Left cardiac atrium (tissue), 4 donors: ENCODE measurements at places on chromosomes 2 and 18.

DNA sequence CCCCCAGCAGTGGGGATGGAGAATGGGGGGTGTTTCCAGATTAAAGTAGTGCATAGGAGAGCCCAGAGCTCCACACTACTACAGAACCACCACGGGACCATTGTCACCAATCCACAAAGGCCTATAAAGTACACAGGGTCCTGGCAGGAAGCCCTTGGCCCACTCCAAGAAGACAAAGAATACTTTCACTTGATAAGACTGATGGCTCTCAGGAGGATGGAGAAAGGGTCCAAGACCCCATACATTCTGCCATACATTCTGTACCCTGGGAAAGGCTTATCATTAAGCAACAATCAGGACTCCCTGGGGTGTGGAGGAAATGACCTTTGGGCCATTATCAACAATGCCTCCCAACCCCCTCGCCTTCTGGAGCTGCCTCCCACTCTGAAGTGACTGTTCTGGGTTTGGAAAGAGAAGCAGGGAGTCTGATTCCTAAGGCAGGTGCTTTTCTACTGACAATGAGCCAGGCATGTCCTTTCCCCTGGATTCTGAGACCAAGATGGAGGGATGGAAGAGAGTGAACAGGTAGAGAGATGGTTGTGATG lies 85.4 kb downstream of the XDH start:
- DNase-seq = no peak

GRCh38 chr18:9120796-9121195 lies 15.8 kb upstream of the ANKRD12 start:
- no peak for DNase-seq

GRCh38 chr2:209086761-209087160 lies 337.1 kb upstream of the MAP2 start:
- DNase-seq = no peak

GRCh38 chr2:7004636-7005035 lies 87.4 kb downstream of the RNF144A start:
- no peak for DNase-seq

- DNase-seq = peak; percentile 91
These were observed 59.2 kb downstream of the IL1R2 start for GRCh38 chr2:102050854-102051391.

DNA sequence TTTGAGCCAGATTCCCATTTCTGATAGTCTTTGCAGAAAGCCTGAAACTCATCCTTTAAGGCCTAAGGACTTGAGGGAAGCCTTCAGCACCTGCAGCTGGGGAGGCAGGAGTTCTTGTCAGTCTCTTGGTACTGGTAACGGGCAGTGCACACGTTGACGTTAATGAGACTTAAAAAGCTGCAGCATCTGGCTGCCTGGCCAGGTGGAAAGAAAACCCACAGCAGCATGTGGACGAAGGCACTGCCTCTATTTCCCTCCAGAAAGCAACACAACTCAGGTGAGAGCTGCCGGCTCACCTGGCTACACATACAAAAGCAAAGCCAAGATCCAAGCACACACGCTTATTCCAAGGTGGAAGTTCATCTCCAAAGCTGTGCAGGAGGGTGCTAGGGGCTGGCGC lies 178.8 kb downstream of the ANAPC1 start:
- DNase-seq = no peak

DNA sequence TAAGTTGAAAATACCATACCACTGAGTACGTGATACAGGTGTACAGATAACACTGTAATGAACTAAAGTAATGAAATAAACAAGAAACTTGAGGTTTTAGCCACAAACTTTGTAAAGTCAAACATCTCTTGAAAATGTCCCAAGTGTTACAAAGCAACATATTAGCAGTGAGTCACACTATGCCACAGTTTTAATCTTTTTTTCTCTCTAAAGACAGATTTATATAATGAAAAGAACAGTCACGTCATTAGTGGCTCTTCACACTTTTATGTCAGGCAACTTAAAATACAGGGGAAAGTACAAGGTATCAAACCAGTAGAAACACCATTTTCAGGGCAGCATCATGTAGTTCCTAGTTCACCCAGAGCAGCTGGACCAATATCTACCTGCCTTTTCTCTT lies 42.1 kb downstream of the RAPH1 start:
- no peak for DNase-seq

DNA sequence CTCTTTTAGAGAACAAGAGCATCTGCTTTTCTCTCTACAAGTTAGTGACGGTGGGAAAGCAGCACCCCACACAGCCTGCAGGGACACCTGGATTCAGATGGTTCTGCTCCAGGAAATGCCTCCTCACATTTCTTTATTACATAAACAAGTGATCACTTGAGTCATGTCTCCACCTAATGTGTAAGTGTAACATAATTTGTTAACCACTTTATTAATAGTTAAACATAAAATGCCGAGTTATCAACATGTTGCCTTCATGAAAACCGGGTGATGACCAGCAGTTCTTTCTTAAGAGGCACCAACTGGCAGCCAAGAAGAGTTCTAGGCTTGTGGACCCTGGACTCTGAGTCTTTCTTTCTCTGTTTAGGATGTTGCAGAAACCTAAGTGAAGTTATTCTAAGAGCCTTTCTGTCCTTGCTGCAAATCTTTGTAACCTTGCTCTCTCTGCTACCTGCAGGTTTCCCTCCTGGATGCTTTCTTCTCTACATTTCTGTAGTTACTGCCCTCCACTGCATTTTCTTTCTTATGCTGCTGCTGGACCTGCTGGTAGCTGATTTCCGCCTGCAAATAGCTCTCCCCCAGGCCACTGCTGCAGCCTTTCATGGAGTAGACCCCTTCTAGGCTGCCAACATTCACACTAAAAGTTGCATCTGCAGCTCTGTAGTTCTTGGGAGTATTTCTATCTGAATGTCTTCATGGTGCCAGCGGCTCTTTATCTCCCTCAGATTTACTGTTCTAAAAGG lies 24.3 kb downstream of the UPP2 start:
- no peak for DNase-seq

GRCh38 chr2:27730261-27730662 lies 41.3 kb upstream of the MRPL33 start:
- DNase-seq = no peak

- no peak for DNase-seq
These were observed 164.0 kb downstream of the HDAC4 start for GRCh38 chr2:239236808-239237205.

GRCh38 chr2:241443486-241444223 lies 64.7 kb downstream of the STK25 start:
- DNase-seq = peak; percentile 48

- no peak for DNase-seq
These were observed 89.2 kb downstream of the LONRF2 start for GRCh38 chr2:100233061-100233460.

DNA sequence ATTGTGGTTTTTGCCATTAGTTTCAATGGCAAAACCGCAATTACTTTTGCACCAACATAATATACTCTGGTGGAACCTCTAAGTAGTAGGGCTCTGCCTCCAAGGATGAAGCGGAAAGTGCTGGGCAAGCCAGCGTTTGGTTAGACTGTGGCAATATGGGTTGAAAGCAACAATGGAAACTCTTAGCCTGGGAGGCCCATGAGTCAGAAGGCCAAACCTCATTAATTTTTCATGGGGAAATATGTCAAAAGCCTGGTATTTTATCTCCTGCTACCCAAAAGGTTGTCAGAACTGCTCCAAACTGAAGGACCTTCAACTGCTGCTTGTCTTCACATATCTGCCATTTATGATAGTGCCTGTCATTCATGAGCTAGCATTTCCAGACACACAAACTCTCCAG lies 179.1 kb upstream of the CYP26B1 start:
- no peak for DNase-seq

- no peak for DNase-seq
These were observed 390.4 kb downstream of the TSN start for GRCh38 chr2:122145856-122146255.

- no peak for DNase-seq
These were observed 35.8 kb upstream of the ASPRV1 start for GRCh38 chr2:69997015-69997830.

DNA sequence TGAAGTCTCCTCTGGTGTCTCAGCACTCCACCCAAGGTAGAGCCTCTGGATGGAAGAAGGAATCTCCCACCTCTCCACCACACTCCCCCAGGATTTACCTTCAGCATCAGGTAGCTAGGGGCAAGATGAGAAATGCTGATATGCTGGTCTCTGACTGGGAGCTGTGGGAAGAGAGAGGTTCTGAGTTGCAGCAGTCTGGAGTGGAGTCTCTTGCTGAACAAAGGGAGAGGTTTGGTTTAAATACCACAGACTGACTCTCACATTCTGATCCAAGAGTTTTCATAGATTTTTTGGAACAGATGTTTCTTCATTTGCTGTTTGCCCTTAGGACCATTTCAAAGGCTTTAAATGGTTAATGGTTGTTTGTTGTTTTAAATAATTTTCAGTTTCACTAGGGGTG lies 1.1 kb upstream of the CFLAR start:
- no peak for DNase-seq

GRCh38 chr2:26457251-26457666 lies 20.7 kb downstream of the OTOF start:
- no peak for DNase-seq

DNA sequence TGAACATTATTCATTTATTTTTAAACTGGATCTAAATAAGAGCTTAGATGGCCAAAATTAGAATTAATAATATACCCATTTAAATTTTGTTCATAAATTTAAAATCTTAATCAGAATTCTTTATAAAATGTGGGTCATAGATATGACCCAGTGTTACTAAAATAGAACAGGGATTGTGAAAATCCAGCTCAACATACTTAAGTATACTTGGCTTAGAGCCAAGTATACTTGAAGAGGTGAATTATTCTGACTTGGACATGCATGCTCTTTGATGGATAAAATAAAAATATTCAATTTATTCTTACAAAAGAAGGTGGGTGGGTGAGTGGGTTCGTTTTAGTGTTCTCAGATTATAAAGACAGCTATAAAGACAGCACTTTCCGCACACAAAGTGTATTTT lies 70.7 kb downstream of the SPOPL start:
- no peak for DNase-seq

DNA sequence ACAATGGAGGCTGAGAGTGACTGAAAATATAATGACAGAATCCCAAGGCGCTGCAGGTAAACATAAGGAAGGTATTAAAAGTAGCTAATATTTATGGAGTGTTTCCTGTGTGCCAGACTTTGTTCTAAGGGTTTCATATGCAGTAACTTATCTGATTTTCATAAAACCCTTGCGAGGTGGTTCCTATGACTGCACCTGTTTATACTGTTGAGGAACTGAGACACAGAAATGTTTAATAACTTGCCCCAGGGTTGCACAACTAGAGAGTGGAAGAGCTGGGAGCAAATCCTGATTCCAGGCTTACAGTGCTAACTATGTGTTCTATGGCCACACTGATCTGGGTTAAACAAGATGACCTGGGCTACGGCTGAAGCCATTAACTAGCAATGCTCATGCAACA lies 2.4 kb downstream of the SP110 start:
- DNase-seq = no peak

- no peak for DNase-seq
These were observed 205.3 kb upstream of the ST6GAL2 start for GRCh38 chr2:107091163-107091864.

DNA sequence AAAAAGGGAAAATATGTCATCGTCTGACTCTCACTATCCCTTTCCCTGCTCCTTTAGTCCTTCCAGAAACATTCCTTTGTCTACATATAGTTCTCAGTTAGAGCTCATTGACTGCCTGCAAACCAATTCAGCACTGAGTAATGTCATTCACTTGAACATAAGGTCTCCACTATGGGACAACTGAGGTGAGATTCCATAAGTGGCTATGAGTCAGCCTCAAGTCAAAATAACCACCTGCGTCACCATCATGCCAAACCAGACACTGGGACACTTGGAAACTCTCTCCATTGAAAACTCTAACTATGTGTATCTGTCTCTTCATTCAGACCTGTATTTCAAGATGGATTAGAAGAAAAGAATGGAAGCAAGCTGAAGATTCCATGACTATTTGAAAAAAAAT lies 878.0 kb upstream of the PIK3C3 start:
- no peak for DNase-seq

GRCh38 chr2:223746611-223747010 lies 90.8 kb downstream of the AP1S3 start:
- DNase-seq = no peak

- DNase-seq = no peak
These were observed 130.7 kb upstream of the GPC1 start for GRCh38 chr2:240304746-240305161.
